ENCODE measurements at places on chromosomes 11 and 22.

DNA sequence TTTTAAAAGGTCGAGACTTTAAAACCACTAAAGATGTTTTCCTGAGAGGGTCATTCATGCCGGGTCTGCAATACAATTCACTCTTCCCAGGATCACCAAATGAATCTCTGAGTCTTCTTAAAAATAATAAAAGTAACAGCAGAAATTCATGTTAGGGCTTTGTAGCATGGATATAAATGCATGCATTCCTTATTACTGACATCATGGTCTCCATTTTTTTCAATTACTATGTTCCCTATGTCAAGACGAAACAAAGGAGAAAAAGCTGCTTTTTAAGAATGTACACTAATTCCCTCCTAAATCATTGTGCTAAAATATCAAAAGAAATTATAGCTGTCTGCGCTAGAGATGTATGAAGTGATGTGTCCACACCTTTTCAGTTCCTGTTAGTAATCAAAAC lies 789.9 kb upstream of the LRRC4C start:
- DNase-seq = no peak

- DNase-seq = no peak
Measured at GRCh38 chr11:60230681-60231080, 12.3 kb downstream of the MS4A4E start.

- DNase-seq = no peak
Measured at GRCh38 chr11:128424271-128424711, 163.1 kb downstream of the ETS1 start.

- no peak for DNase-seq
Measured at GRCh38 chr22:32648486-32648885, 153.0 kb upstream of the TIMP3 start.

- no peak for DNase-seq
Measured at GRCh38 chr11:122556605-122557004, 98.9 kb upstream of the UBASH3B start.

GRCh38 chr11:27481992-27482391 lies 9.4 kb upstream of the LGR4 start:
- no peak for DNase-seq

GRCh38 chr11:8033305-8034105 lies 46.4 kb downstream of the EIF3F start:
- peak; percentile 72 for DNase-seq

DNA sequence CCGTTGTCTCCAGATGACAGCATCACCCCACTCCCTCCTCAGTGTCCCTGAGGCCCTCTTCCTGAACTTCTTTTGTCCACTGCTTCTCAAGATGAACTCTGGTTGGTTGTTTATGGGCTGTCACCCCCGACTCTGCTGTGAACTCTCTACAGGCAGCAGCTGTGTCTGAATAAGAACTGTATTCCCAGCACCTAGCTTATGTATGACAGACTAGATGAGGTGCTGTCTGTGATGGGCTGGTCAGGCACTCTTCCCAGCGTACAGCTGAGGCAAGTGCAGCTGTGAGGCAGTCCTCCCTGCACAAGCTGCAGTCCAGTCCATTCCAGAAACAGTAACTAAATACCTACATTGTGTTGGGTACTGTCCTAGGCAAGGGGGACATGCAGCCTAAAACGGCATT lies 111.4 kb upstream of the PITPNB start:
- no peak for DNase-seq

DNA sequence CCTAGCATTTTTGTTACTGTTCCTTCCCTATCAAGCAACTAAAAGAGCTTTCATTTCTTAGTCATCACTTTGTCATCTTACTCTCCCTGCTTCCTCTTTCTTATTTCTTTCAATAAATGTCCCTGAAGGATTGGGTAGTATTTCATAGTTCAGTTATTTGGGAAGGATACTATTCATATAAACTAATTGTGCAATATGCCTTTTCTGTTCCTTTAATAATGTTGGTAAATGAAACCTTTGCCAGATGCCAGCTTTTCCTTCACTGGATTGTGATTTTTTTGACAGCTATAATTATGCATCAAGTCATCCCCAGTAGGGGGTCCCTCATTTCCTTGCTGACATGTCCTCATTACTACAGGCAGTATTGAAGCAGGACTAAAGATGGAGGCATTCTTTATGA lies 101.7 kb downstream of the ATM start:
- no peak for DNase-seq

DNA sequence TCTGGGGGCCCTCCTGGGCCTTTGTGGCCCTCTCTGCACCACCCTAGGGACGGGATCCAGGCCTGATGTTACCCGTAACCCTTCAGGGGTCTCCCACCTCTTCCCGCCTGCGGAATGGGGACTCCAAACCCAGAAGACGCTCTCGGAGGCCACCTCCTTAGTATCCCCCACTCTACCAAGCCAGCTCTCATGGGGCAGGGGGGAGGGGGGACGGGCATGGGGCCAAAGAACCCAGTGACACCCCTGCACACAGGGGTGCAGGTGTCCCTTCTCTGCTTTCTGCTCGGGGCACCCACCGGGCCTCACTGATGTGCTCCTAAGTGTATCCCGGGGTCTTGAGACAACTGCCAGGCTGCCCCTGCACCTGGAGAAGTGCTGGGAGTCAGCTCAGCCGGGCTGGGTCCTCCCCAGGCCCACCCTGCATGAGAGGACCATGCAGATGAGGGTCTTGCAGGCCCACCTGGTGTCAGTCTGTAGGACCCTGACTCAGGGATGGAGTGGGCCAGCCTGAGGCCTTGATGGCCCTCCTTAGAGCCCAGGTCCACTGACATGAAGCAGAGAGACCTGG lies 176.9 kb downstream of the IGLL1 start:
- no peak for DNase-seq

GRCh38 chr11:85752890-85753581 lies 57.9 kb downstream of the SYTL2 start:
- DNase-seq = no peak

GRCh38 chr11:119532551-119532950 lies 109.6 kb upstream of the THY1 start:
- DNase-seq = no peak

DNA sequence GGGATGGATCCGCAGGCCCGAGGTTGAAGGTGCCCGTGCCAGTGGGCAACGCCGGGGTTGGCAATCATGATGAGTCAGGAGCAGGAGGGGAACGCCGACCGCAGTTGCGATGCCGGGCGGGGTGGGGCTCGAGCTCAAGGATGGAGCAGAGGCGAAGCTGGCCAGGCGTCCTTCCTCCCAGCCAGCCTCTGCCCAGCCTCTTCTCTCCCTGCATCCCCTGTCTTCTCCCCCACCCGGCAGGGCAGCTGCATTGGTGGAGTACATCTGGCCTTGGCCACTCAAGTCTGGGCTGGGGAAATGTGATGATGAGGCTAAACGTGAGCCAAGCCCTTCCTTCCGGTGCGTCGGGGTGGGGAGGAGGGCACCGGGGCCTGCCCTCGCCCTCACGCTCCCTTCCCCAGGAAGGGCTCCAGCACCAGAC lies 3.9 kb downstream of the IFITM10 start:
- DNase-seq = no peak
